T-helper 9 cell (primary cell): ENCODE measurements at places on chromosomes 3 and 15.

- DNase-seq, result peak; percentile 62
Observed at GRCh38 chr3:136751316-136752171, 634 bp downstream of the STAG1 start.

GRCh38 chr3:159727506-159727905, 261.1 kb upstream of the IL12A start:
- DNase-seq, result no peak

- DNase-seq, result no peak
Observed at GRCh38 chr3:104461431-104461830, 905.3 kb upstream of the ALCAM start.

GRCh38 chr3:19967208-19967607, 20.3 kb downstream of the RAB5A start:
- DNase-seq, result no peak

DNA sequence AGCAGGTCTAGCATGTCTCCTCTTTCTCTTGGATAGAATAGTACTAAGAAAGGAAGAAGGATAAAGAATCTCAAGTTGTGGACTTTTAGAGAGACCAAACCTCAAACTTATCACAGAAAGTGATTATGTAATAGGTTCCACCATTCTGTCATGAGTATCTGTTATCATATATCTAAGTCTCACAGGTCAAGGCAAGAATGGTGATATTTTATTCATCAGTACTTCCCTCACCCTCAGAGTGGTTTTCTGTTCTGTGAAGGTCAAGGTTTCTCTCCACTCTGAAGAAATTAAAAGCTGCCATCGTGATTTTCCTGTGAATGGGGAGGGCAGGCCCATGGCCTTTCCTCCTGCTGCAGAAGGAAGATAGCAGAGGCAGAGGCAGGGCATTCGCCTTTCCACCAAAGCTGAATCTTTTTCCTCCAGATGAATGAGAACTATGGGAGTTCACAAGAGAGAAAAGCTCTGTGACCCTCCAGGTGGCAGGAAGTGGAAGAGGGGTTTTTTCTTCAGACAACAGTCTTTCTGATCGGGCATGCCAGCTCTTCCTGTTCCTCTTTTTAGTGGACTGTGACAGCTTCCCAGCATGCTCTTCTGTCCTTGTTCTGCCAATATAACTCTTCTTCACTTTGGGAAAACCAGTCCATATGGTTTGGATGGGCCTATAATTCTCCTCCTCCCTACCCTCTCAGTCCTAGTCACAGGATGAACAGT, 37.1 kb upstream of the CCK start:
- no peak for DNase-seq

GRCh38 chr3:13883681-13884080, 3.8 kb upstream of the WNT7A start:
- no peak for DNase-seq

DNA sequence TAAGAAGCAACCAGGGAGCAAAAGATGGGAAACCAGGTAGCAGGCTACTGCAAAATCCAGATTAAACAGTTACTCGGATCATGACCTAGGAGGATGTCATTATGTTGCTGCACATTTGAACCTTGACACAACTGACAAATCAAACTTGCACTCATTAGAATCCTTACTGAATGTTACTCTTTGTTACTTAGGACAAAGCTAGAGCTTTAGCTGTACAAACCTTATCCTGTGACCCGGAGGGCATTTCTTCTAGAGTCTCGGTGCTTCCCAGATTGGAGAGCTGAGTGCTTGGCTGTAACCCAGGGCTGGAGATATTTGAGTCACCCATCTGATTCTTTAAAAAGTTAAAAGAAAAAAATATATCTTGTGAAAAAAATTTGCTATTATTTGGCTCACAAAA, 43.4 kb downstream of the DCP1A start:
- no peak for DNase-seq

GRCh38 chr3:81841540-81841939, 80.1 kb upstream of the GBE1 start:
- DNase-seq, result no peak

- no peak for DNase-seq
Observed at GRCh38 chr15:82880704-82881103, 71.3 kb downstream of the WHAMM start.

DNA sequence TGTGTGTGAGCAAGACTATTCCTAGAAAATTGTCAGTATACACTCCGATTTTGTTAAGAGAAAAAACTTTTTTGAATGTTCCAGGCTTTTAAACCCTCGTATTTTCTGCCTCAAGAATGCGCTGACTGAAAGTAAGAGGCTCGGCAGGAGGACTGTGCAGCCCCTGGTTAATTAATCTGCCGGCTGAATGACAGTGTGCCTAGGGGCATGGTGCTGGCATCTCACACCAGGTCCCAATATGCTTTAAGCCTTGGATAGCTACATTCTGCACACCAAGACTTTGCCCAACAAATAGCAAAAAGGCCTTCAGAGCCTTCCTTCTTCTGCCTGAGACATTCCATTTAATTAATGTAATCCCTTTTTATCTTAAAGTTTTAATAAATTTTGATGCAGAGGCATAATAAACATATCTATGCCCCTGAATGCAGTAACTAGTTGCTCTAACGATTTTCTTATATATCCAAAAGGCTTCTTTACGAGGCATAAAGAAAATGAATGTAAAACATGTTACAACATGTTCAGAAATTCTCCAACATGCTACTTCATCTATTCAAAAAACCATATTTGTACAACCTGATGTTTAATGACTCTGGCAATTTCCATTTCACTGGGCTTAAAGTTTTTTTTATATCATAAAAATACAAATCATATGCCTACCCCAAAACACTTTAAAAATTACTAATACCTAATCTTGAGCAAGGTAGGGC, 37.9 kb downstream of the DPH6 start:
- no peak for DNase-seq

- DNase-seq, result no peak
Observed at GRCh38 chr15:82569834-82570233, 29.6 kb upstream of the RPS17 start.

DNA sequence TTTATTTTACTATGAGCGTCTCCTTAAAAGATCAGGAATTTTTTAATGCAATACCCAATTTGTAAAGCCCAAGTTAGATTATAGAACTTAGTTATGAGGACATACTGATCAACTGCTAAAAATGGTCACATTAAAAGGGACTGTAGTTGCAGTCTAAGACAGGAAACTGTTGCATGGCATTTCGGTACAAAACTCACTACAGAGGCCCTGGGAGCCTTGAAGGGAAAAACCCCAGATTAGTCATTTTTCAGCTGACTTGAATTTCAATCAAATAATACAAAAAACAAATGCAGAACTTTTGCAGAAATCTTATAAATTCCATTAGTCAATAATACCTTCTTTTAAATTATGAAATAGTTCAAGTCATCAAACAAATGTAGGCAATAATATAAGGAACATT, 6.9 kb upstream of the PTX3 start:
- no peak for DNase-seq

DNA sequence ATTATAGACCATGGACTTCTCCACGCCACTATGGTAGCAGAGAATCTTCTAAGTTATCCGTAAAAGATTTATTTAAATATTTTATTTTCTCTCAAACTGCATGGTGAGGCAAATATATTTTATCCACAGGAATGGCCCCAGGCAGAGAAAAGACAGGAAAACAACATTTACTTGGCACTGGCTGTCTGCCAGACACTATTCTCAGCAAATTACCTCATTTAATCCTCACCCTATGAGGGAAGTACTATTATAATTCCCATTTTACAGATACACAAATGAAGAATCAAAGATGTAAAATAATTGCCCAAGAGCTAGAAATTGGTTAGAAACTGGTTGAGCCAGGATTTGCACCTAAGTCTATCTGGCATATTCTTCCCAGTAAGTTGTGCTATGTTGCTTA, 361.4 kb upstream of the IL12A start:
- DNase-seq, result no peak

DNA sequence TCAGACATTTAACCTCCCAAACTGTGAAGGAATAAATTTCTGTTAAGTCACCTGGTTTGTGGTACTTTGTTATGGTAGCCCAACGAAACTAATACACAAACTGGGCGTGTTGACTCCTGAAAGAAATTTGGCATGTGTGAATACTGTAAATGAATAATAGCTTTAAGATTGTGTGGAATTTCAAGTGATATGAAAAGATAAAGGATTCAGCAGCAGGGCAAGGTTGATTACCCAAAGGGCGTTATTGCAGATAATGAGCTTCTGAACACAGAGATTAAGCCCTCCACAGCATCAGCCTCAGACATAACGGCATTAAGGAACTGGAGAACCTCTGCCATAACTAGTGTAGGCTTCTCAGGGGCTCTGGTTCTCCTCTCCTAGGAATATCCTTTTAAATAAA, 451.5 kb upstream of the NECTIN3 start:
- no peak for DNase-seq

DNA sequence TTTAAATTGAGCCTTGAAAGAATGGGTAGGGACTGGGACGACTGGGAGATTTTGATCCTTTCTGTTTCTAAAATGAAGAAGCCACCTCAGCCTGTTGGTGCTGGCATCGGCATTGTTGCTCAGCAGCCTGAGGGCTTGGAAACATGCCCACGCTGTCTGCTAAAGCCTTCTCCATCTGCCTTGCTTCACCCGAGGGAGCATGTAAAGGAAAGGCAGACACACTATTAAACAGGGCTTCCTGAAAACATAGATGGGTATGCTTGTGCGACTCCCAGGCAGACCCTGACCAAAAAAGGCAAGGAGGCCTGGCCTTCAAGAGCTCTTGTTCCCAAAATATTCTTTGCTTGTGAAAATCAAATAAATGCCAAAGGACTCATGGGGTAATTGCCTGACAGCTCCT, 84.2 kb upstream of the SLC4A7 start:
- DNase-seq, result no peak

DNA sequence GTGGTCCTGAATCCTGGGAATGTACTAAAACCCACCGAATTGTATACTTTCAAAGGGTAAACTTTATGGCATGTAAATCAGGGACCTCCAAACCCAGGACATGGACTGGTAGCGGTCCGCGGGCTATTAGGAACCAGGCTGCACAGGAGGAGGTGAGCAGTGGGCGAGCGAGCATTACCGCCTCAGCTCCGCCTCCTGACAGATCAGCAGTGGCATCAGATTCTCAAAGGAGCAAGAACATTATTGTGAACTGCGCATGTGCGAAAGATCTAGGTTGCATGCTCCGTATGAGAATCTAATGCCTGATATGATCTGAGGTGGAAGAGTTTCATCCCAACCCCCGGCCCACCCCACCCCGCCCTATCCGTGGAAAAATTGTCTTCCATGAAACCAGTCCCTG, 22.2 kb downstream of the HEG1 start:
- no peak for DNase-seq

GRCh38 chr3:111277226-111277625, 205.6 kb downstream of the NECTIN3 start:
- no peak for DNase-seq

DNA sequence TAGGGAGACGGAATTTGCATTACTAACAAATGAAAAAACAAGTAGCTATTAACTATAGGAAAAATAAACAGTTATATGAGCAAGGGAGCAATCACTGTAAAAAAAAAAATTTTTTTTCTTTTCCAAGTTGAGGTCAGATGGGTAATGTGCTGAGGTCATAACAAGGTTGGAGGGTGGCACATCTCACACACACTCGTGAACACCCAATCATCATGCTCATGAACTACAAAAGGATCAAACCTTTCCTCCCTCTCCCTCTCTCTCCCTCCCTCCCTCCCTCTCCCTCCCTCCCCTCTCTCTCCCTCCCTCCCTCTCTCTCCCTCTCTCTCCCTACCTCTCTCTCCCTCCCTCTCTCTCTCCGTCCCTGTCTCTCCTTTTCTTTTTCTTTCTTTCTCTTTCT, 97.9 kb upstream of the CGNL1 start:
- no peak for DNase-seq

- DNase-seq, result no peak
Observed at GRCh38 chr3:64272271-64272670, 47.0 kb upstream of the PRICKLE2 start.
